ENCODE measurements at places on chromosomes 3 and 15.

DNA sequence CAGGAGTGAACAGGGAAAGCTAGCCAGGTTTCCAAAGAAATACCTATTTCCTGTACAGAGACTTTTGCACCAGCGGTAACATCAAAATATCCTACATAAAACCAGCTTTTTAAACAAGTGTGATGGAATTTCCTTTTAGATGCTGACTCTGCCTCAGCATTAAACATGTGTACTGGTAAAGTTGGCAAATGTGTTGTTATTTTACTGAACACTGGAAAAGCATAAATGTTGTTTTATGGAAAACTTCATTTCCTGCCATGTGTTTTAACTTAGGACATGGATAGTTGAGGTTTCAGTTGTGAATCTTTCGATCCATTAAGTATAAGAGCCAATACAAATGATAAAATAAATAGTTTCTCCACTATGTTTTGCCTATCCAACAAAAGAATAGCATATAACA, 15.7 kb downstream of the OXNAD1 start:
- DNase-seq = no peak

GRCh38 chr3:194129581-194130133, 6.3 kb upstream of the HES1 start:
- no peak for DNase-seq

DNA sequence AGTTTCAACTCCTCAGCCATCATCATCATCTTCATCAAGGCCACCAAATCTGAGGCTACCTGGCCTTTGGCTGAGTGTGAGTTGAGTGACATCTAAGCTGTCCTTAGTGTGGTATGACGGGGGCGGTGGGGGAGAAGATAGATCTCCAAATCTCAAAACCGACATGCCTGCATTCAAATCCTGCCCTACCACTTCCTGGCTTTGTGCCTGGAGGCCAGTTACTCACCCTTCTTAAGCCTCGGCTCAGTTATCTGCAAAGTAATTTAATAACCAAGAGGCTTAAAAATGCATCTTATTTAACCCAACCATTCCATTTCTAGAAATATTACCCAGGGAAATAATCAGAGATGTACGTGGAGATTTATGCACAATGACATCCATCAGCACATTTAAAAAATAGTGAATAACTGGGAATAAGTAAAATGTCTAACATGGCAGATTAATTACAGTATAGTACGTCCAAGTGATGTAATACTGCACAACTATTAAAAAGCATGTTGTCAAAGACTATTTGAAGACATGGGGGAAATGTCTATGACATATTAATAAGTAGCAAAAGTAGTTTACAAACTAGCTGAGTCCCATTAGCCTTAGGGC, 167.4 kb downstream of the NTRK3 start:
- DNase-seq = no peak

GRCh38 chr15:40925495-40925862, 3.7 kb upstream of the DLL4 start:
- DNase-seq = no peak

GRCh38 chr15:77033729-77034671, 36.9 kb downstream of the TSPAN3 start:
- DNase-seq = peak; percentile 2

DNA sequence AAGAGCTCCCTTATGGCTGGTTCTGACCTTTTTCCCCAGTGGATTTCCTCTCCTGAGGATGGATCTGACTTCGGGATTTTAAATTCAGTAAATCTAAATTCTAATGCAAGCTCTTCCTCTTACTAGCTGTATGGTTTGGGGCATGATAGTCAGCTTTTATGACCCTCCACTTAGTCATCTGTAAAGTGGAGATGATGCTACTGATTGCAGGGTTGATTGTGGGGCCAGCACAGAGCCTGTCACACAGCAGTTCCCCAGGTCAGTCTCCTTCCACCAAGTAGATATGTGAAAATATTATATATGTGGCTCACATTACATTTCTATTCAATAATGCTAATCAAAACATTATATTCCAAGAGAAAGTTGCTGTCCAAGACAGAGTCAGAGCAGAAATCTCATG, 141.3 kb upstream of the UBE2E1 start:
- no peak for DNase-seq

- no peak for DNase-seq
Observed at GRCh38 chr3:44762170-44762677, 630 bp downstream of the KIF15 start.

DNA sequence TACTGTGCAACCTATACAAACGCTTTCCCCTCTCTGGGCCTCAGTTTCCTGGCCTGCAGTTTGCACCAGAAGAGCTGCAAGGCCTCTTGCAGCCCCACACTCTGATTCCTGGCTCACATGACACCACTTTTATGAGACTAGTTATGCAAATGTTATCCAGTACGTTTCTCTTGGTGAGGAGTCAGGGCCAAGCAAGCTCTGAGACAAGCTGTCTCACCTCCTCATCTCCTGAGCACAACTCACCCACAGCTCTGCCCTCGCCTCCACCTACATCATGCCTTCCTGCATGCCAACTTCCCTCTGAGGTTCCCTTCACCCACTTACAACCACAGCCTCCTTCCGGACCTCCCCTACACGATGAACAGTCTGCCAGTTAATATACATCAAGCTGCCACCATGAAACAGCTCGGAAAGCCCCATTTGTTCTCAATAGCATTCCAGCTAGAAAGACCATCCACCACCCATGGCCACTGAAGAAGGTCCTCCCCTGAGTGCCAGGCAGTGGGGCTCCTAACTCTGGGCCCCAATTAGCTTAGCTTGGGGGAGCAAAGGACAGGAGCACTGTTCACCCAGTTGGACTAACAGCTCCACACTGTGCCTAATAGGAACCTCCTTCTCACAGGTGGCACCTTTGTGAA, 25.0 kb downstream of the CRYGS start:
- peak; percentile 76 for DNase-seq

DNA sequence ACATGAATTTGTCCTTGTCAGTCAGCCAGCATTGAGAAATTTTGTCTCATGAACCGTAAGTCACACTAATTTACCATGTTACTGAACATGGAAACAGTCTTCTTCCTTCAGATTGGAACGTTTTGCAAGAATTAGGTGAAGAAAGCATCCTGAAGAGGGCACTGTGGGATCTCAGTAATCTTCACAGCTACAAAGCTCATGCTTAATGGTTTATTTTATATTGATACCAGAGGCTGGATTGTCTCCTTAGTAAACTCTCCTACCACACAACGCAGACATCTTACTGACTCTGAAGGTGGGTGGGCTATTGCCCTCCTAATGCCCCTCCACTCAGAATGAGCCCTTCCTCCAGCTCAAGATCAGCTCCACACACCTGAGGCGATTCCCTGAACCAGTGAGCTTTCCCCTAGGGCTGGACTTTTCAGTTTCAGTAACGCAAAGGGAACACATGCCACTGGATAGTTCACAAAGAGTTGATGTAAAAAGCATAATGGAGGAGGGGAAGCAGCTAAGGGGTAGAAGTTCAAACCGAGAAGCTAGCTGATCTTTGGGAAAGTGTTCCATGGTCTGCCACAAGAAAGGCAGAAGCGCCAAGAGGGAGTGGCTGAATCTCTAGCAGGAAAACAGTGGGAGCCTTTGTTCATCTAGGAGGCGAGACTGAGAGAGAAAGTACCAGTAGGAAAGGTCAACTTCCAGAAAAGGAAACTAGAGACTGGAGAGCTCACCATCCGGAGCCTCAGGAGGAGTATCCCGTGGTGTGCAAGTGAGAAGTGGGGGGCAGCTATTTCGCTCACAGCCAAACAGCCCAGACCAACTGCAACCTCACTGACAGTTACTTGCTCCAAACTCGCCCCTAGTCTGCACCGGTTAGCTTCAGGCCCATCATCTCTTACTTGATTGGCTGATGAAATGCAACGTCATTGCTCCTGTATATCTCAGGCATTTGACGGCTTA, at the start of gene SLC9C1:
TSS of gene SLC9C1 (minus strand) at position 849 of the 954 bp plus-strand sequence. CDS start 7,425 bp downstream, outside the sequence.
- DNase-seq = peak; percentile 54

- DNase-seq = no peak
Observed at GRCh38 chr3:123042413-123042812, 14.8 kb upstream of the SEMA5B start.

DNA sequence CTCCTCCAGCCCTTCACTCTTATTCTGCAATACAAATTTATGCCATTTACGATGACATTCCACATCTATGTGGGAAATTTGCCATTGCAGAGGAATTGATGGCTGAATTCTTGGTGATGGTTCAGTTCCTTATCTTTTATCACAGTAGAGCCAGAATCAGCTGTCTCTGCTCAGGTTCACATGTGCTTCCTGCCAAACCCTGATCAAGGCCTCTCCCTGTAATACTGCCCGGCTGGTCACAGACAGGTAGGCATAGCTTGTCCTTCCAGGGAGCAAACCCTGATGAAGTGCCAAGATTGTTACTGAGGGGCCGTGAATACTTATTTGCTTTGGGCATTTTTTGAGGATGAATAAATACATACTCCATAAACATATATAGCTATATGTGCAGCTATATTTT, 450.0 kb downstream of the NSUN3 start:
- no peak for DNase-seq

DNA sequence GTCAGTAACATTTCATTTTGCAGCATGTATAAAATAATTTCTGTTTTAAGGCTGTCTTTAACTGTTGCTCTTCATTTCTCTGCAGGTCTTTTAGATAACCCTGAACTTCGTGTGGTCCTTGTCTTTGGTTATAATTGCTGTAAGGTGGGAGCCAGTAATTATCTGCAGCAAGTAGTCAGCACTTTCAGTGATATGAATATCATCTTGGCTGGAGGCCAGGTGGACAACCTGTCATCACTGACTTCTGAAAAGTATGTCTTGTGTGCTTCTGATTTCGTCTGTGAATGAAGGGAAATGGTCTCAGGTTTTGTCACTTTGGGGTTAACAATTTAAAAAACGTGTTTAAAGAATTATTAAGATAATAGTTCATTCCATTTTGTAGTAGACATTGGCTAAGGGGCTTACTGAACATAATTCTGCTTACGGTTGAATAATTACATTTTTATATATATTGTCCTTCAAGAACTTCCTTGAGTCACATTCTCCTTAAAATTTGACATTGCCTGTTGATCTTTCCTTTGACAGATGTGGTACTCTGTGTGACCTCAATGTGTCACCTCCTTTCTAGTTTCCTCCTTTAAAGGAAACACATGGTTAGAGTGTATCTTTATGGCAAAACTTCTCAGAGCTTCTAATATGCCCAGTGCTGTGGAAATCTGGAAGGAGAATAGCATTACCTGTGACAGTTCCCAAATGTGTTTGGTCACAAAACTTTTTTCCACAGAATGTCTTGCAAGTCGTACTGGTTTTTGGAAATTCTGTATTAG, 26.3 kb downstream of the FBXO22 start:
- no peak for DNase-seq

DNA sequence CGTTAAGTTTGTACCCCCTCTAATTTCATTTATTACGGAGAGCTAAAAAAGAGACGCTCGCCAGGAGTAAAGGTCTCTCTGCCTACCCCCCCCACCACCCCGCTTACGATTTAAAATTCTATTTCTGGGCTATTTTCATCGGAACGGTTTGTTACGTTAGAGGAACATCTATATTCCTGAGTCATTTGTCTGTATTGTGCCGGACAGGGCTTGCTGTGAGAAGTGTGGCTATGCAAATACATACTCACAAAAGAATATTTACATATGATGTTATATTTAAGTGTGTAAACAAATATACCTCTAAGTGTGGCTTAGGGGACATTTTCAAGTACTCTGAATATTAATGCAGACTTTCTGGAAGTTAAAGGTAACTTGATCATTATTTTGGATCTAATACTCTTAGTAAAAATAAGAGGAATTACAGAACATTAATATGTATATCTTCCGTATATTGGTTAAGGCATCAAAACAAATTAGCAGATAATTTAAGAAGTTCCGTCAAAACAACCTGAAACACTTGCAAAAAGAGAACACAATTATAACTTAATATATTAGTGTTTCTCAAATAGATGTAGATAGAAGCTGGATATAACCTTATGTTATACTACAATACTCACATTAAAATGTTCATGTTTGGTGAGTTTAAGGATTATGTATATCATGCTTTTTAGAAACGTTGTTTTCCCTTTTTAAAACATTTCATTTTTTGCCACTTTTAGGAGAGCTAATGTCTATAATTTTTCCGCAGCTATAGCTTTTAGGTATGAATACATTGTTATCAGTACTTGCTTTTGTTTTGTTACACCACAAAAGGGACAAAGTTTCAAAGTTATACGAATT, 1.6 kb upstream of the SHOX2 start:
- no peak for DNase-seq
